ENCODE measurements at places on chromosomes 3 and 15.
A peak's percentile ranks its signal among the peaks of the same experiment; 100 is the strongest.

- DNase-seq: no peak
These were observed 82.6 kb downstream of the ARHGAP31 start for GRCh38 chr3:119376758-119377157.

DNA sequence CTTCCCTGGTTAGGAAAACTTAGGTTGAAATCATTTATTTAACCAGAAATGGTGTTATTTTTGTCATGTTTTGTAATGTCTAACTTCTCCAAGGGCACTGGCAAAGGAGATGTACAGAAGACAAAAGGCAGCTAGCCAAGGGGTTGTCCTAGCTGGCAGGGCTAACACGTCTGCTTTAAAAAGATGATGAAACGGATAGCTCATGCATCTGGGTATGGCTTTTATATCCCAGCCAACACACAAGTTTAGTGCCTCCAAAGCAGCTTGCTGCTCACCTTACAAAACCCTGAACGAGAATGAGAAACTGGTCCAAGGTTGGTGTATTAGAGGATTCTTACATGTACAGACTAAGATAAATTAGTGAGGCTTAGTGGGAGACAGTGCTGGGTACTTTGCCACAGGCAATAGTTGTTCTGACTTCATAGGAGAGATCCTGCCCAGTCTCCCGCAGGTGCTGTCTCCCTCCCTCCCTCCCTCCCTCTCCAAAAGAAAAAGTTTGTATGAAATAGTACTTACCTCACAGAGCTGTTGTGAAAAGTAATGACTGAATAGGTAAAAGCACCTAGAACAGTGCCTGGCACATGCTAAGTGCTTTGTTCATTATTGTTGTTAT lies 47.8 kb downstream of the KCNMB2 start:
- DNase-seq: no peak

GRCh38 chr15:39302936-39303335 lies 277.9 kb upstream of the THBS1 start:
- DNase-seq: no peak

DNA sequence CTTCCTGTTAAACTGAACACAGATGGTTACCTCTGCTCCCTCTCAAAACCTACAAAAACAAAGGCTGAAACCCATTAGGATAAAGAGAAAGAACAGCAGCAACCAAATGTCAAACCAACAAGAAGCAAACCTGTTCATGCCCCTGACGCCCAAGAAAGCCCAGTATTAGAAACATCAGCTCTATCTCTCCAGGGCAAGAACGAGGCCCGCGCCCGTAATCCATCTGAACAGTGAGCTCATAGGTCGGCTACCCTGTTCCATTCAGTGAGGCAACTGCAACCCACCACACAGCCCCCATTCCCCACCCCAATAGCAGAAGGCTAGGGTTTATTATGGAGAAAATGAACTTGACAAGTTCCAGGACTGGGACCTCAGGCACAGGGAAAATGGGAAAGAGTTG lies 10.0 kb downstream of the LSG1 start:
- no peak for DNase-seq

DNA sequence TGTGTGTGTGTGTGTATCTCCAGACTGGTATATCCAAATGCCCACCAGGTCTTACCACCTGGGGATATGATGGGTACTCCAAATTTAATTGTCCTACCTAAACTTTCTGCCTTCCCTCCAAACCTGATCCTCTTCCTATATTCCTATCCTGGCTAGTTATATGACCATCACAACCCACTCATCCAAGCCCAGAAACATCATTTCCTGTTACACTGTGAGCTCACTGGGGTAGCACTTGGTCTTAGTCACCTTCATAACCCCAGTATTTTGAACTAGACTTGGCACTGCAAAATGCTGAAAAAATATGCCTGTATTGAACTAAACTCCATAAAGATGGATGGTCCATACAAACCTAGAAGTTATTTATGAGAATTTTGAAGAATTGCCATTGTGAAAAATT lies 178.8 kb upstream of the EIF1B start:
- DNase-seq: peak; percentile 2

DNA sequence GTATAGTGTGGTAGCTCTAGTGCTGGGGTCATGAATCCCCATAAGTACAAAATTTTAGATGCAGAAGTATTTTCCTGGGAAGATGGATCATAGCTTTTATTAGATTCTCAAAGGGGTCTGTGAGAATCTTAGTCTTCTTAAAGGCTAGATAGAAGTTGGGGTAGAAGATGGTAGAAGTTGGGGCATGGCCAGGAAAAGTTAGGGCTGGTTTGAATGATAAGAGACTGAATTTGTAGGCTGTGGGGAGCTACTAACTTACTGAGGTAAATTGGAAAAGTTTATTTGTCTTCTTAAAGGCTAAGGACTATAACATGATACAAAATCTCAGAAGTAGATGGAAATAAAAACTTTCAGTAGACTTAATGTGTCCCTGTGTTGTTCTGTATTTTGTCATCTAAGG lies 1.6 kb upstream of the UBE2Q2 start:
- no peak for DNase-seq

DNA sequence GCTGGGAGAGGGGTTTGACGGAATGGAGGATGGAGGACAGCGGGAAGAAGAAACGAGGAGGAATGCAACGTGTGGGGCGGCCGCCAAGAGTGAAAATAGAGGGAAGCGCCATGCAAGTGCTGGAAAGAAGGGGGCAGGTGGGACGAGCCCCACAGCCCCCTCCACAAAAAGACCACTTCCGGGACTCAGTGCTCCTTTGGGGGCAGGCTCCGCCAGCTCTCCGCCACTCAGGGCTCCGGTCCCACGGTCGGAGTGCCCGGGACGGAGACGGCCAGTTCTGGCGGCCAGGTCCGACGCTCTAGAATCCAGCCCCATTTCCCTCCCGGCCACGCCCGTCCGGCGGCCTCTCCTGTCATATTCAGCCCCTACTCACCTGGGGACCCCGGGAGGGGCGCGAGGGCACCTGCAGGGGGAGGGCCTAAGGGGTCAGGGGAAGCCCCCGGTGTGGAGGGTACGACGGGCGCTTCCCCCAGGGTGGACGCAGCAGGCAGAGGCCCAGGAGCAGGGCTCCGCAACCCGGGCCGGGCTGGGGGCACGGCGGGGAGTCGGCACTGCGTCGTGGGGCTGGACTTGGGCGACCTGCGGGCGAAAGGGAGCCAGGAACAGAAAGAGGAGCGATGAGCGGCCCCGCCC lies 25.5 kb upstream of the CSPG4 start:
- DNase-seq: no peak

- peak; percentile 49 for DNase-seq
These were observed 20.3 kb upstream of the ABTB1 start for GRCh38 chr3:127652246-127652995.

GRCh38 chr3:190081389-190081788 lies 39.3 kb downstream of the P3H2 start:
- no peak for DNase-seq

- DNase-seq: peak; percentile 27
These were observed 230.6 kb upstream of the PEX5L start for GRCh38 chr3:180267202-180267843.

GRCh38 chr15:42118650-42119445 lies 24.5 kb upstream of the PLA2G4D start:
- no peak for DNase-seq

DNA sequence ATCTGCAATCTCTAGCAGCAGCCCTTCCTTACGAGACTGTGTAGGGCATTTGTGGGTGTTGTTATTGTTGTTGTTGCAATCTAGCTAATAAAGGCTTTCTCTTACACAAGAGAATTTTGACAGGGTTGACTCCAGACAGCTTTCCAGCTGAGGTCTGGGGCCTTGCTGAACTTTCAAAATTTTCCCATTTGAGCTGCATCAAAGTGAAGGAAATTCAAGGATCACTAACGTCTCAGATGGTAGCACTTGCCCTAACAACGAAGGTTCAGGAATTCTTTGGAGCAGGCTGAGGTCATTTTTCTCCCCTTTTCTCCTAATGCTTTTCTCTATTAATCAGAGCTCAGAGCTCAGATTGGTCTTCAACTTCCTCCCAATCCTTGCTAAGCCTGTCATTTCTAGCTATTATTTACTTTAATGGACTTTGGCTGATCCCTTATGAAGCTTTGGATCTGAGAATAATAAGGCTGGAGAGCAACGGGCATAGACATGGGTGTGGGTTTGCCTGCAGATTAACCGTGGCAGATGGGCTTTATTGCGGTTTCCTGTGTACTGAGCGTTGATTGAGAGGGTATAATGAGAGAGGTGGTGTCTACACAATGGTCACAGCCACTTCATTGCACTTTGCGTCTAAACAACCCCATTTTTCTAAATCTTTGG lies 614.0 kb upstream of the AGTR1 start:
- no peak for DNase-seq

DNA sequence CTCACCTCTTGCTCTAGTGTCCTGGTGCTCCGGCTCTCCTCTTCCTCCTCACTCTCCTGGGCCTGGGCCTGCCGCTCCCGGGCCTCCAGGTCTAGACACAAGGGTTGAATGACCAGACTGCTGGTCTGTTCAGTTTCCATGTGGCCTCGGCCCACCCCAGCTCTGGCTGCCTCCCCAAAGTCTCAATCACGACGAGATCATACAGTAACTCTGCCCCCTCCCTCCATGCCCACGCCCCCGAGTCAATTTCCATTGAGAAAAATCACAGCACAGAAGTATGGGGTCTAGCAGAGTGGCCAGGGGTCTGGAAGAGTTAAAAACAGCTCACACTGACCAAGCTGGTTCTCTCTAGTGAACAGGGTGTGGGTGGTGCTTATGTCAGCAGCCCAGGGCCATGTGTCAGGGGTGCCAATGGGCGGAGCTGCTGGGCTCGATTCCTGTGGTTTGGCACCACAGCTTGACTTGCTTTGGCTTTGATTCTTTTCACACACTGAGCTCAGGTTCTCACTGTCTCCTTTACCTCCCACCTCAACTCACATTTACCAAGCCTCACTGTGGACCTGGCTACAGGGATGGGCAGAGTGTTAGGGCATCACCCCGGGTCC lies 6.9 kb downstream of the C15orf62 start:
- no peak for DNase-seq

DNA sequence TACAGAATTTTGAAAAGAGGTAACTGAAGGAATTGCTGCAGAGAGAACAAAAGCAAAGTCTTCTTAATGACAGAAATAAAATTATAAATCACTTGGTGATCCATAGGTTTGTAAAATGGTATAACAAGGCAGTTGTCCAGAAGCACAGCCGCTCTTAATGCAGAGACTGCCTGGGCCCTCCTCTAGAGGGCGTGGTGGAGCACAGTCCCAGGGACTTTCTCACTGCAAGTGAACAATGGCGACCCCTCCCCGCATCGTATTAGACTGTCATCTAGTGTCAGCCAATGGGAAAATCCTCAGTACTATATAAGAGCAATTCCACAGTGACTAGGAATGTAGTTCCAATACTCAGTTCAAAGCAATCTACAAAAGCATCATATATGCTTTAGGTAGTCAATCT lies 26.4 kb upstream of the ZBED2 start:
- no peak for DNase-seq

DNA sequence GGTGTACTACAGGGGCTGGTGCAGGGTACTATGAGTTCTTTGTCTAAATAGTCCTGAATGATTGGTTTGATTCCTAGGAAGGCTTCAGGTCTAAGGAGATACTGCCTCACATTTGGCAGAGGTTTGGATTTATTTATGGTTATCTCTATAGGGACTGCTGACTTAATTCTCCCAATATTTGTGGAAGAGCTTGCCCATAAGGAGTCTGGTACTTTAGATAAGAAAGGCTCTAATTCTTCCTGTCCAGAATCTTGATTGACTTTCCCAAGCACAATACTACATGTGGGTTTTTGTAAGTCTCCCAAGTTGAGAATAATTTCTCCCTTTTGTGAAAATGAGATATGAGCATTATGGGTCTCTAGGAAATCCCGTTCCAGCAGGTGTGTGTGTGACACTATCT lies 36.7 kb upstream of the AP4E1 start:
- DNase-seq: no peak

DNA sequence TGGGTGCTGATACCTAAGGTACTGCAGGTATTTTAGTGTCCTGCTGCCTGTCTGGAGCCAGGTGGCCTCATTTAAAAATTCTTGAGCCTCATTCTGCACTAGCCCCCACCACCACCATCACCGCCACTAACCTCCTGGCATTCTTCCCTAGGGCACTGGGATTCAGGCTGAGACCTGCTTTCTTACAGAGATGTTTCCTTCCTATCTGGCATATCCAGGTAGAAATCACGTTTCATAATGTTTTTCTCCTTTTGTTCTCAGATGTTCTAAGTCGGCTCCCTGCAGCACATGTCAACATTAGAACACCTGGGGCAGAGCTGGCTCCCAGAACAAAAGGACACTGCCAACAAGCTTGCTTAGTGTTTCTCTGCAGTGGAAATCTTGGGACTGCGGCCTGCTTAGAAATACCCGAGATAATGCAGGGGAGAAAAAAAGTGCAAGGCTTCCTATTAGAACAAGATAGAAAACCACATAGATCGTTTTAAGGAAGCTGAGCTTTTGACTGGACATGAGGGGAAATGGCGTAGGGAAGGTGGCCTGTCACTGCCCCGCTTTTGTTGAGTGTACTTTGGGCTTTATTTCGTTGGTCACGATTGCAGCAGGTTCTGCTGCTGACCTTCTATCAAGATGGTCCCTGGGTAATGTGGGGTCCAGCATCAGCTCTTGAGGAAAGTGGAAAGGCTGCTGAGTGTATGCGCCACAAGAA lies 59.6 kb upstream of the PPARG start:
- DNase-seq: no peak

- DNase-seq: no peak
These were observed 335.3 kb upstream of the NECTIN3 start for GRCh38 chr3:110736332-110736731.

GRCh38 chr15:74428970-74429780 lies 4.6 kb downstream of the SEMA7A start:
- no peak for DNase-seq

- peak; percentile 80 for DNase-seq
These were observed 1.7 kb downstream of the CCDC9B start for GRCh38 chr15:40338921-40339620.

GRCh38 chr3:12150112-12150511 lies 8.6 kb downstream of the TIMP4 start:
- DNase-seq: no peak

GRCh38 chr15:82181371-82181770 lies 81.2 kb downstream of the EFL1 start:
- DNase-seq: no peak

DNA sequence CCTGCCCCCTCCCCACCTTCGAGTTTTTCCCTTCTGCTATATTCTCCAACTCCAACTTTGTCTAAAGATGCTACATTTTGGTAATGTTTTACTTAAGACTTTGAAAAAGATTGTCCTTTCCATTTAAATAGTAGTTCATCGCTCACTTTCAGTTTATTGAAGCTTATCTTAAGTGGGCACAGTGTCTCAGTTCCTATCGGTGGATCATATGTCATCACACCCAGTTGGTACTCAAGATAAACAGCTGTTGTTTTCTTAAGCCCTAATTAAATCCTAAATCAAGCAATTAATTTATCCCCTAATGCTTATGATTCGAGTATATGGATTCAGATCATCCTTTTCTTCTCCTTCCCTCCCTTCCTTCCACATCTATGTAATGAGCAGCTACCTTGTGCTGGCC lies 210.7 kb downstream of the TLE3 start:
- no peak for DNase-seq
